Aorta (tissue), 5 donors: ENCODE measurements at places on chromosomes 4 and X.

- no peak for DNase-seq
- H3K27ac ChIP-seq = no peak overlapping the region
Observed at GRCh38 chr4:186472948-186473347, 82.4 kb downstream of the MTNR1A start.

GRCh38 chr4:139457318-139457717 is 3.4 kb downstream of the RAB33B start:
- peak overlapping the region; percentile 39 for H3K4me3 ChIP-seq
- no peaks in the 10 kb centered on the region for H3K27me3 ChIP-seq
- no peak for DNase-seq

DNA sequence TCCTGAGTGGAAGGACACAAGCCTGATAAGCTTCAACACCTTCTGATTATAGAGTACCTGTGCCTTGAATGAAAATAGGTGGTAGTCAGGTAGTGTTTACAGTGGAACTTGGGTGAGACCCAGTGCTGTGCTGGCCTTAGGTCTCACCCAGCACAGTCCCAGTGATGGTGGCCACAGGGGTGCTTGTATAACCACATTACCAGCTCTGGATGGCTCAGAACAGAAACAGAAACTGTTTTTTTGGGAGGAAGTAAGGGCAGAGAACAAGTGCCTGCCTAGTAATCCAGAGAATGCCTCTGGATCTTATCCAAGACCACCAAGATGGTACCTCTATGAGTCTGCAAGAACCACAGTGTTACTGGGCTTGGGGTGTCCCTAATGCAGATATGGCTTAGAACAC is 171.5 kb upstream of the DIPK2B start:
- no peak overlapping the region for H3K27ac ChIP-seq
- no peak overlapping the region for H3K4me3 ChIP-seq
- DNase-seq = no peak

DNA sequence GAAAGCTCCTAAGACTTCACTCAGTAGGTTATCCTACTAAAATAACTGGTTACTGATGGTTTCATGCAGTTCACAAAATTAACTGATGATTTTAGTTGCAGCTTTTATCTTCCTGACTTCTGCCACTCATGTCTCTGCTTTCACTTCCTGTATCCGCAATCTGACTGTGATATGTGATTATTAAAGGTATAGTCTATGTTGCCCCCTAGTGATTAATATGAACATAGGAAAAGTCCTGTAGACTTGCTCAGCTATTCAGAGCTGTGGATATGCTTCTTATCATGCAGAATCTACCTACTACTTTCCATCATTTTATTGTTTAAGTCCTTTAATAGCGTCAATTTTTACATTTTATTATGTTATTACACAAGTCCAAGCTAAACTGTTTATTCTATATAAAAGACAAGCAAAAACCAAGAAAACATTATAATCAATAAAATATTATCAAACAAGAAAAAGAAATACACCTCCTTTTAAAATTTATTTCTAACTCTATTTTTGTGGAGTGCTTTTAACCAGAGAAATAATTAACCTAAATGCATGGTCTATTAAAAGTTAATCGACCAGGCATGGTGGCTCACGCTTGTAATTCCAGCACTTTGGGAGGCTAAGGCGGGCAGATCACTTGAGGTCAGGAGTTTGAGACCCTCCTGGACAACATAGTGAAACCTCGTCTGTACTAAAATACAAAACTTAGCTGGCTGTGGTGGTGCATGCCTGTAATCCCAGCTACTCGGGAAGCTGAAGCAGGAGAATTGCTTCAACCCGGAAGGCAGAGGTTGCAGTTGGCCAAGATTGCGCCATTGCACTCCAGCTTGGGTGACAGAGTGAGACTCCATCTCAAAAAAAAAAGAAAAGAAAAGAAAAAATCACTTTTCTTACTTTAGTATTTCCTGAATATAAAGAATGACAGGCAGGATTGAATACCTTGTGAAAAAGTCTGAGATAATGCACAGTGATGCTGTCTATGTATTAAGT is 40.4 kb upstream of the TLR2 start:
- no peak overlapping the region for H3K4me3 ChIP-seq
- no peak overlapping the region for H3K27ac ChIP-seq
- peaks cover 4% of the 10 kb centered on the region for H3K4me1 ChIP-seq
- DNase-seq = no peak

DNA sequence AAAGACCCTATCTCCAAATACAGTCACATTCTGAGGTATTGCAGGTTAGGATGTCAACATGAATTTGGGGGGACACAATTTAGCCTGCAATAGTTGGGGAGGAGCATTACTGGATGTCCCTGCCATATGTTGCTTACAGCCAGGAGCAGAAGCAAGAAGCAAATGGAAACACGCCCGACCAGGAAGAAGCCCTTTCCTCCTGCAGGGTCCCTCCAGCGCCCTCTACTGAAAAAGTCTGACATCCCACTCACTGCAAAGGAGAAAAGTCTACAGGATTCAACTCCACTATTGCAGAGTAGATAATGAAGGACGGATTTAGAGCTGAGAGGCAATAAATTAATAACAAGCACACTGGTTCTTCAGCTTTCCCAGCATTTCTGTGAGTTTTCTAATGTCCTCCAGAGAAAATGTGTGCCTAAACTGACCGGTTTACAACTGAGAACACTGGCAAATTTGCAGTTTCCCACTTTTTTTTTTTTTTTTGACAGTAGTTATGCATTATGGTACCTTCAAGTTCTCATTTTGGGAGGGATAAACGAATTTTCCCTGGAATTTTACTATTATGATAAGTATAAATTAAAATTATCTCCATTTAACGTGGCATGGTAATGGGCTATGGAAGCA is 31.7 kb downstream of the COQ2 start:
- no peak overlapping the region for H3K4me3 ChIP-seq
- H3K27me3 ChIP-seq = no peaks in the 10 kb centered on the region
- DNase-seq = peak; percentile 65
- no peaks in the 10 kb centered on the region for H3K36me3 ChIP-seq

- no peaks in the 10 kb centered on the region for H3K36me3 ChIP-seq
- H3K4me1 ChIP-seq = no peaks in the 10 kb centered on the region
- no peak for DNase-seq
- H3K4me3 ChIP-seq = no peak overlapping the region
- H3K27me3 ChIP-seq = no peaks in the 10 kb centered on the region
Observed at GRCh38 chr4:153750197-153750817, 9.5 kb downstream of the RNF175 start.
